ENCODE measurements at places on chromosomes 6 and 20.

DNA sequence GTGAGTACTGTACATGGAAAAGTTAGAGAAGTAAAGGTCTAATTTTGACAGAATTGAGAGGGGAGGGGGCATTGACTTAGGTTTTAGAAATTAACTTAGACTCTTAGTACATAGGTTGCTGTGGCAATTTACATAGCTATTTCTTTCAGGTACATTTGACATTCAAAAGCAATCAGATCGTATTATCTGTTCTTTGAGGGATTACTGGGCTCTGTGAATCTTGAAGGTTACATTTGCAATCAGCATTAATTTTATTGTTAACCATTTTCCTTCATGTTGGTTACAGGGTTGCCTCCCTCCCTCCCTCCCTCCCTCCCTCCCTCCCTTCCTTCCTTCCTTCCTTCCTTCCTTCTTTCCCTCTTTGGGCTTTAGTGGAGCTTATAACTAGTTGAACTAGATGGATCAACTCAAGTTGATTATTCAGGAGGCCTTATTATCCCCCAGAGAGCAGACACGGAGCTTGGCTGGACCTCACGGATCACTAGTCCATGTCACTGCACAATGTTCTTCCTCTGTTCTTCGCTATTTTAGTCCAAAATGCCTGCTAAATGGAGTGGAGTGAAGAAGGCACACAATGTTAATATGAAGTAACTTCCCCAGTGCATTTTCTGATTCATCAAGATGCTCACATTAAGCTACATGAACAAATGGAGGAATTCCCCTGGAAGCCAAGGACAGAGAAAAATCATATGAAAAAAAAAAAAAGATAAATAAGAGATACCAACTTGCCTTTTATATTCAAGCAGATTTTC is 87.8 kb downstream of the PLCB4 start:
- DNase-seq: no peak

GRCh38 chr6:56361812-56362211 is 114.4 kb upstream of the COL21A1 start:
- DNase-seq: no peak

DNA sequence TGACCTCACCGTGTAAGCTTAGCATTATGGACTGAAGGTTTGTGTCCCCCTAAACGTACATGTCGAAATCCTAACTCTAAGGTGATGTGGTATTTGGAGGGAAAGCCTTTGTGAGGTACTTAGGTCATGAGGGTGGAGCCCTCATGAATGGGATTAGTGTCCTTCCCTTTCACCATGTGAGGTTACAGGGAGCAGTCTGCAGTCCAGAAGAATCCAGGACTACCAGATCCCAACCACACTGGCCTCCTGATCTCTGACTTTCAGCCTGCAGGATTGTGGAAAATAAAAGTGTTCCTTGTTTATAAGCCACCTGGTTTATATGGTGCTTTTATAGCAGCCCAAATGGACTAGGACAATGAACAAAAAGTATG is 73.4 kb downstream of the ZBTB2 start:
- no peak for DNase-seq

- no peak for DNase-seq
These were observed 532 bp upstream of the PM20D2 start for GRCh38 chr6:89145091-89145955.

- no peak for DNase-seq
These were observed 177.2 kb upstream of the DTNBP1 start for GRCh38 chr6:15839969-15840541.

- DNase-seq: no peak
These were observed 952 bp upstream of the TAAR6 start for GRCh38 chr6:132569170-132569569.

DNA sequence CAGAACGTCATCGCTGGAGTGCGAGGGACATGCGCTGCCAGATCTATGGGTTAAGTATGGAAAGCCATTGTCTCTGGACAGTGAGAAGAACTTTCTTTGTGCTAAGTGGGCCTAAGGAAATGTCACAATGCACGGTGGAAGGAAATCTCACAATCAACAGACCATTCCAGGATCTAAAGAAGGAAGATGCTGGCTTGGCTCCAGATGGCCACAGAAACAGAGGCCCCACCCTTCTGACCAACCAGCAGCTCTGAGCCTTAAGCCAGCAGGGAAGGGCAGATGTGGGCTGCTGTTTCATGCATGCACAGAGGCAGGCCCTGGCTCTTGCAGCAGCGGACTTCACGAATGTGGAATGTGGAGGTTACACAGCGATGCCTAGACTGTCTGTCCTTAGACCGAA is 156.3 kb downstream of the SOBP start:
- no peak for DNase-seq

DNA sequence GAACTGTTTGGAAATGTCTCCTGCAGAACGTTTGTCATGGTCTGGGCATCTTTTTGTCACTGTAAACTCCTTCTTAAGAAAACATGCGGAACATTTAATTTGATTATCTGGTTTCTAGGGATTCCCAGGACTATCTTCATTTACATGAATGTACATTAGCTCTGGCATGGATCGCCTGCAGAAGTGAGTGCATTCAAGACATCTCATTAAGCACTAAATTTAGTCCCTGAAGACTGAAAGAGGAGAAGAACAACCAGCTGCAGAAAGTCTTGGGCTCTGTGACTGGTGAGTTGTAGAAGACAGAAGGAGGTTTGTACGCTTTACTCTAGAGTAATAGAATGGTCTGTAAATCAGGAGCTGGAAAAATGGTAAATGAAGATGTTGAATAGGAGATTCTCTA is 540.7 kb downstream of the BCKDHB start:
- DNase-seq: no peak

GRCh38 chr6:8175046-8175777 is 72.9 kb upstream of the EEF1E1 start:
- DNase-seq: no peak

GRCh38 chr6:42193491-42193894 is 1.3 kb downstream of the GUCA1B start:
- peak; percentile 27 for DNase-seq

DNA sequence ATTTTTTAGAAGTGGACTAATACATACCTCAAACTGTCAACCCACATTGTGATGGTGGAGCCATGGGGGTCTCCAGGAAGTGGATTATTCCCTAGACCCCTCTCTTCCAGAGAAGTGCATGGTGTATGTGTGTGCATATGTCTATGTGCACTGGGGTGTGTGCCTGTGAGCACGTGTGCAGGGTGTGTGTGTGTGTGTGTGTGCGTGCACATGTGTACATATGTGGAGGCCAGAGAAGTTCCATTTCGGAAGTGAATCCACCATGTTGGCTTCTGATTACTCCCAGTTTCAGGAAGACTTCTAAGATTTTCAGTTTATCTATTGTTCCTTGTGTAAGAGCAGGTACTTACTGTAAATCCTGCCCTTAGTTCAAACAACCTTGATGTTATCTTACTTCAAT is 208.5 kb upstream of the SULF2 start:
- no peak for DNase-seq

GRCh38 chr20:44207126-44207723 is 3.3 kb downstream of the OSER1 start:
- no peak for DNase-seq

DNA sequence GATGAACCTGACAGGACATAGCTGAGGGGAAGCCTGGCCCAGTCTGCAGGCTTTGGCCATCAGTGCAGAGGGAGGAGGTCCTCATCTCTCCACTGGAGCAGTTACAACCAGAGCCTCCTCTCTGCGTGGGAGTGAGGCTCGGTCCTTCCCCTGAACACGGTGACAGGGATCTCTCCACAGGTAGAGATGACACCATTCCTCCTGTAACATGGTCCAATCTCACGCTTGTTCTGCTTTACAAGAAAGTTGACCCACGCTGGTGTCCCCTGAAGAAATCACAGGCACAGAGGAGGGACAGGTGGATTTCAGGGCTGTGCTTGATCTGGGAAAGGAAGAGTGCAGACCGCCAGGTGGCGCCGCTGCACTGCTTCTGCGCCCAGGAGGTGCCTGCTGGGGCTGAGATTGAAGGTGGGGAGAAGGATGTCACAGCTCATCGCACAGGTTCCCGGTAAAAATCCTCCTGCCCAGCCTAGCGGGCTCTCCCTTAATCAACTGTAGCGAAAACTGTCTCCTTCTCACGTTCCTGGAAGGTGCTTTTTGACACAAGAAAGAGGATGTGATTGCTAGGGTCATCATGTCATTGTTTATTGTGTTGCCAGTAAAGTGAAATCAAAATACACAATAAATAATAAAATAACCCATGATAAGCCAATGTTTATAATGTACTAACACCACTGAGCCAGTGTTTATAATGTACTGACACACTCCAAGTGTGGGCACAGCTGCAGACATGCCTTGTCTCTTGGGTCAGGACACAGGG is 20.4 kb downstream of the HLA-G start:
- peak; percentile 38 for DNase-seq

GRCh38 chr6:19024737-19025136 is 637.6 kb downstream of the RNF144B start:
- peak; percentile 72 for DNase-seq

GRCh38 chr20:2699775-2700413 is 7.3 kb downstream of the EBF4 start:
- DNase-seq: no peak

DNA sequence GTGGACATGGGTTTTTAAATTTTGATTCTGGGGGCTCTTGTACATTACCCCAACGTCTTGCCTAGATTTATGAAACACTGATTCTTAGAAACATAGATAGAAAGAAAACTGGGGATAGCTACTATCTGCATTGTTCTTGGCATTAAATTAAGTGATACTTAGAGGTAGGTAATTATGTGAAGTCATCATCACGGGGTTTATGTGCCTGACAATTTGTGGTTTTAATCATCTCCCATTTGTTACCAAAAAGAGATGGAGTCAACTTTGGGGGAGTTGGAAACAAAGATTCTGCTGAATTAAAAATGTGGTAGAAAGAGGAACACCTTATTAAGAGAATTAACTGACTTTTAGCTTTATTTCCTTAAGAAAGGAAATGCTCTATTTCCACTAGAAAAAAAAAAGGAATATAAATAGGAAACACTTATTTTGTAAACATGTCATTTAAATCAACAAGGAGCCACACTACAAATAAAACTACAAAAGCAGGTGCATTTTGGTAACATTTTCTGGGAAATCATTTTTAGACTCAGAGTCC is 5.6 kb downstream of the TNFAIP3 start:
- no peak for DNase-seq

DNA sequence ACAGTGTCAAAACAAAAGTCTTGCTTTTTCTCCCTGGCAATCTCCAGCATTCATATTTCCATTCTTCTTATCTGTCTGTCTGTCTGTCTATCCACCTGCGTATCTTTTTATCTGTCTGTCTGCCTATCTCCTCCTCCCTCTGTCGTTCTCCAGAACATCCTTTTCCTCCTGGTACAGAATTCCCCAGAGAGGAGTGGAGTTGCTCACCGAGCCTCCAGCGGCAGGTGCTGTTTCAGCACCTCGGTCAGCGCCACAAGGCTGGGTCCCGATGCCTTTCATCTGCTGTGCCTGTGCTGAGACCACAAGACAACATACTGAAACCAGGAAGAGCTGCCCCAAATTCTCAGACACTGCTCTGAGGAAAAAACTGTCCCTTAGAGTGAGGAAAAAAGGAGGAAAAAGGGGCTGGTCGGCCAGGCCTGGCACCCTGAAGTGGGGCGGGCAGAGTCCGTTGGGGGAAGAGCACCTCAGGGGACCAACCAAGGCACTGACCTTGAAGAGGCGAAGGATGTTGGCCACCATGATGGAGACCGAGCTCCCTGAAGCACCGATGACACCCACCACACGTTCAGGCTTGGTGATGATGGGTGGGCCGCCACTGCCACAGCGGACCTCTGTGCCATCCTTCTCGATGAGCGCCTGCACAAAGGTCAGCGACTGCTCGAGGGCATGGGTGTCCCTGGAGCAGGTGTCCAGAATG is 13.3 kb downstream of the GRM4 start:
- no peak for DNase-seq

DNA sequence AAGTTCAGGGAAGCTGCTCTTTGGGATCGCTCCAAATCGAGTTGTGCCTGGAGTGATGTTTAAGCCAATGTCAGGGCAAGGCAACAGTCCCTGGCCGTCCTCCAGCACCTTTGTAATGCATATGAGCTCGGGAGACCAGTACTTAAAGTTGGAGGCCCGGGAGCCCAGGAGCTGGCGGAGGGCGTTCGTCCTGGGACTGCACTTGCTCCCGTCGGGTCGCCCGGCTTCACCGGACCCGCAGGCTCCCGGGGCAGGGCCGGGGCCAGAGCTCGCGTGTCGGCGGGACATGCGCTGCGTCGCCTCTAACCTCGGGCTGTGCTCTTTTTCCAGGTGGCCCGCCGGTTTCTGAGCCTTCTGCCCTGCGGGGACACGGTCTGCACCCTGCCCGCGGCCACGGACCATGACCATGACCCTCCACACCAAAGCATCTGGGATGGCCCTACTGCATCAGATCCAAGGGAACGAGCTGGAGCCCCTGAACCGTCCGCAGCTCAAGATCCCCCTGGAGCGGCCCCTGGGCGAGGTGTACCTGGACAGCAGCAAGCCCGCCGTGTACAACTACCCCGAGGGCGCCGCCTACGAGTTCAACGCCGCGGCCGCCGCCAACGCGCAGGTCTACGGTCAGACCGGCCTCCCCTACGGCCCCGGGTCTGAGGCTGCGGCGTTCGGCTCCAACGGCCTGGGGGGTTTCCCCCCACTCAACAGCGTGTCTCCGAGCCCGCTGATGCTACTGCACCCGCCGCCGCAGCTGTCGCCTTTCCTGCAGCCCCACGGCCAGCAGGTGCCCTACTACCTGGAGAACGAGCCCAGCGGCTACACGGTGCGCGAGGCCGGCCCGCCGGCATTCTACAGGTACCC is at the start of gene ESR1:
Gene ESR1 (plus strand): TSS at position 170 of the 858 bp plus-strand sequence. CDS start 231 bp downstream, at position 401.
- peak; percentile 15 for DNase-seq

DNA sequence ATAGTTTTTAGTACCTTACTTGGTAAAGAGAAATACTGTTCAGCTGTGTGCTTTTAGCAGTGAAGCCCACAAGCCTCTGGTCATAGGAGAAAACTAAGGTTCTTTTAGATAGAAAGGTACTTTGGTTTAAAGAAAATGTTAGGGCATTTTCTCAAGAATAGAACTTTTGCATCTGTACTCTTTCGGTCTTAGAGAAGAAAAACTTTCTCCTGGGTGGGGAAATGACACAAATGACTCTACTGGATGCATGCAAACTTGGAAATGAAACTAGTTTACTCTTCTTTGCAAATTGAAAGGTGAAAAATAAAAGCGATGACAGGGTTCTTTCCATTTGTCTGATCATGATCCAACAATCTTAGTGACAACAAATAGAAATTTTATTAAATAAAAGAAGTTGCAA is 2.1 kb upstream of the TMEM217 start:
- no peak for DNase-seq

DNA sequence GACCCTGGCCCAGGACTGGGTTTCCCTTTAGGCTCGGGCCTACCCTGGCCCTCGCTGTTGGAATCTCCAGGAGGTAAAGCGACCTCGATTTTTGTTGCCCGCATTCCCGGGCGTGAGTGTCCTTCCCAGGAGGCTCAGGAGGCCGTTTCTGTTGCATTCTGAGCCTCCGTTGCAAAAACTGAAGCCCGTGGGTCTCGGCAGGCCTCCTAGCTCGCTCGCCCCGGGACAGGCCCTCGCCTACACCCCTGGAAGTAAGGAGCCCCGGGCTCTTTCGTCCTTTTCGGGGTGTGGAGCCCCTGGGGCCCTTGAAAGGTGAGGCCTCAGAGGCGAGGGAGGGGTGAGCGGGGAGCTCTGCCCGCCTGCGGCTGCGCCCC is 2.3 kb downstream of the NR2E1 start:
- DNase-seq: no peak

- DNase-seq: no peak
These were observed 192.2 kb downstream of the GMPR start for GRCh38 chr6:16430391-16431089.

GRCh38 chr6:10202581-10202980 is 212.3 kb downstream of the TFAP2A start:
- no peak for DNase-seq

GRCh38 chr6:143014764-143015163 is 45.9 kb upstream of the AIG1 start:
- no peak for DNase-seq

Measured in brain microvascular endothelial cell (primary cell).